Activated CD8-positive, alpha-beta memory T cell treated with anti-CD3 and anti-CD28 coated beads, Interleukin-2, amount 50 U/mL, for 4 hours (primary cell): ENCODE measurements at places on chromosomes 13 and 19.

DNA sequence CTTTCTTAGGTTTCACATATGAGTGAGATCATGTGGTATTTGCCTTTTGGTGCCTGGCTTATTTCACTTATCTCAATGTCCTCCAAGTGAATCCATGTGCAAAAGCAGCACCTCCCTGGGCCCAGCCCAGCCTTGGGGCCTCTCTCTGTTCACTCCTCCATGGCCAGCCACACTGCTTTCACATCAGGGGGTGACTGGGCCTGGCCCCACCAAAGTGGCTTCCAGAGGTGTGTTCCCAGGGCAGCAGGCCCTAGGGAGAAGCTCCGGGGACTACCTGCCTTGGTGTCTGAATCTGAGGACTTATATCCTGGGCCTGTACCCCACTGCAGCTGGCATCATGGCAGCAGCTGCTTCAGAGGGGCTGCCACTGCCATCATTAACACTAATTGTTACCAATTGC is 829.9 kb upstream of the SLITRK5 start:
- no peak for DNase-seq

DNA sequence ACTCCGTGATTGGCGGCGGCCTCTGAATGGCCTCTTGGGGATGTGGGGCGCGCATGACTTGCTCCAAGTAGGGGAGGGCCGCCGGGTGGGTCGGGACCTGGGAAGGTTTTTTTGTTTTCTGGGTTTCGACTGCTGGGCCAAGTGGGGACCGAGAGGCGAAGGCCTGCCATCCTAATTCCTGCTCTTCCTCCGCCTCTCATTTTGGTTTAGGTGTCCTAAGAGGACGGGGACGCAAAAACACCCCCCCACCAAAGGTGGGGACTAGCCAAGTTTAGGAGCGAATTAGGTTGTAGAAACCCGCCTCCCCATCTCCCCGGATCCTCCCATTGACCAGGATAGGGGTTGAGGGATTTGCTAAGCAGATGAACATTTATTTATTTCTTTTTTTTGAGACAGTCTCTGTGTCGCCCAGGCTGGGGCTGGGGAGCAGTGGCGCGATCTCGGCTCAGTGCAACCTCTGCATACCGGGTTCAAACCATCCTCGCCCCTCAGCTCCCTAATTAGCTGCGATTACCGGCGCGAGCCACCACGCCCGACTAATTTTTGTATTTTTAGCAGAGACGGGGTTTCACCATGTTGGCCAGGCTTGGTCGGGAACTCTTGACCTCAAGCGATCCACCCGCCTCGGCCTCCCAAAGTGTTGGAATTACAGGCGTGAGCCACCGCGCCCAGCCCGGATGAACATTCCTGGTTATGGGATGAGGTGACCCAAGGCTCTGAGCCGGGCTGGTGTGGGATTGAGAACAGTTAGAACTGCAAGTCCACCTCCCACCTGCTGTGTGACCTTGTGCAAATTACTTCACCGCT is 838 bp downstream of the PPP2R1A start:
- no peak for DNase-seq

GRCh38 chr19:54315956-54316355 is 3.0 kb upstream of the LILRA5 start:
- no peak for DNase-seq

- DNase-seq: no peak
Observed at GRCh38 chr13:64347664-64348063, 2882.5 kb downstream of the PCDH9 start.

- no peak for DNase-seq
Observed at GRCh38 chr13:110555601-110556223, 5.8 kb downstream of the RAB20 start.

DNA sequence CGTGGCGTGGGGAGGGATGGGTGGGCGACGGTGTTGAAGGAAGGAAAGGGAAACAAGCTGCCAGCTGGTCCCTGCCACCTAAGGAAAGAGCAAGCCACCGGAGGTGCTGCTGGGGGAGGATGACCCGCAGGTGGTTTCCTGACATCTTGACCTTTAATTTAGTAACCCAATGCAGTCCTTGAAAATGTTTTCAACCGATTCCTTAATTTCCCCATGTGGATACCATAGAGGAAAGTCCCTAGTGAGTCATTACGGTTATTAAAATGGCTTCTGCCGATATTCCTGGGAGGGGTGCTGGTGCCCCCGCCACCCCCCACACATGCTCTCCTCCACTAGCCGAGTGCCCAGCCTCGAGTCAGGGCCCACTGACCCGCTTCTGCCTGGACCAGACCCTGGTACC is 6.3 kb upstream of the ANKRD10 start:
- DNase-seq: no peak

DNA sequence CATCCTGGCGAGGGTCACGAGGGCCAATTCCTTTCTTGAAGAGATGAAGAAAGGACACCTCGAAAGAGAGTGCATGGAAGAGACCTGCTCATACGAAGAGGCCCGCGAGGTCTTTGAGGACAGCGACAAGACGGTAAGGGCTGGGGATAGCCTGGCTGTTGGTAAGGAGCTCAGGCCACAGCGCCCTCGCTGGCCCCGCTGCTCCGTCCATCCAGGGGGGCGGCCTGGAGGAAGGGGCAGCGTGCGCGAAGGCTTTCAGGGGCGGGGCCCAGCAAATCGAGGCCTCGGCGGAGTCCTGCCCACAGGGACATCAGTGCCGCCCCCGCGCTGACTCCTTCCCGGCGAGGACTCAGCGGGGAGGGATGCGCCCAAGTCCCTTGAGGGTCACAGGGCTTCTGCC is 6.9 kb downstream of the F10 start:
- no peak for DNase-seq

- DNase-seq: no peak
Observed at GRCh38 chr13:70191034-70191433, 82.8 kb upstream of the KLHL1 start.

- DNase-seq: no peak
Observed at GRCh38 chr19:16618248-16618647, 9.8 kb downstream of the MED26 start.

GRCh38 chr13:45518525-45519245 is 53.9 kb downstream of the COG3 start:
- DNase-seq: no peak

DNA sequence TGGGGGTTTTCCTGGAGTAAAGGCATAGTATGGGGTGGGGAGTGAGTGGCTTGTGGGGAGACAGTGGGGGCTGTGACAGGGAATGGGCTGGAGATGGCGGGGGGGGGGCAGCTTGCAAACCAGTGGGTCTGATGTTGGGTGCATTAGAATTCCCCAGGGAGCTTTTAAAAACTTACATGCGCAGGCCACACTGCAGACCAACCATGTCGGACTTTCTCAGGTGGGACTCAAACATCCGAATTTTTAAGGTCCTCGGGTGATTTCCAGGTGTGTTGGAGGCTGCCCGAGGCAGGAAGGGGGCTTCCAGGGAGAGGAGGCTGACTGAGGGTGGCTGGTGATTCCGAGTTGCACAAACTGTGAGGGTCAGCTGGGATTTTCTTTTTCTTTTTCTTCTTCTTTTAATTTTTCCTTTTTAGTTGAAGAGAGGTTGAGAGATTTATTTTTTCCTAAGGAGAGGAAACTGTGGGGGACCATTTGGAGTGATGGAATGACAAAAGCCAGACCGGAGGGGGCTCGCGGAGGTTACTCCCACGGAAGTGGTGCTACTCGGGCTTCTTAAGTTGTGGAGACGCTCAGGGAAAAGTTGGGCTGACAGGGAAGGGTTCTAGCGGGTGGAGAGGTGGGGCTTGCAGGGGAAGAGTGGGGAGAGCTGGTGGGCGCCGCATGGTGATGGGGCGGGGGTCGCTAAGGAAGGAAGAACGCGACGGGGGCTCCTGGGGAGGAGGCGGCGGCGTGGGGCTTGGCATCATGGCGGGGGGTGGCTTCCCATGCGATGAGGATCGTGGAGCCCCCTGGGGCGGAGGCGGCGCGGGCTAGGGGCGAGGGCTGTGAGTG is 997 bp upstream of the CACNG8 start:
- DNase-seq: no peak

GRCh38 chr19:1312767-1313694 is 27.4 kb downstream of the EFNA2 start:
- no peak for DNase-seq

DNA sequence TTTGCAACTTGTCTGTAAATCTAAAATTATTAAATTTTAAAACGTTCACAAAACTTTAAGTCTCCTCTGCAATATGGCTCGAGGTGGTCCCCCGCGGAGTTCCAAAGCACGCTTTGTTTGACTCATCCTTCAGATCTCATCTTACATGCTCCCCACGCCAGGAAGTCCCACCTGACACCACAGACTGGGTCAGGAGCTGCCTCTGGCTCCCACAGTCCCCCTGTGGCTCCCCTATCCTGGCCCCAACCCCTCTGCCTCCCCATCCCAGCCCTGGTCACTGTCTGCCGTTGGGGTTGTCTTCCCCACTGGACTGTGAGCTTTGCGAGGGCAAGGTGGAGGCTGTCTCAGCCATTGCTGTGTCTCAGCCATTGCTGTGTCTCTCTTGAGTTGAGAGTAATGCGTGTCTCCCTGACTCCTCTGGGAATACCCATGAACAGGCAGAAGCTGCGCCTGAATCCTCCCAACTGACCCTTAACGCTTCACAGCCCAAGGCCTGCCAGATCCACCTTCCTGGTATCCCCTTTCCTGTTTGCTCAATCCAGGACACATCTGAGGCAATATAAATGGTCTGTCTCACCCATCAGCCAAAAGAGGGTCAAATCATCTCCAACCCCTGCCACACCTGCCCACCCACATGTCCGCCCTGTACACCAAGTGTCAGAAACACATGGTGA is 15.9 kb downstream of the DYRK1B start:
- DNase-seq: no peak

DNA sequence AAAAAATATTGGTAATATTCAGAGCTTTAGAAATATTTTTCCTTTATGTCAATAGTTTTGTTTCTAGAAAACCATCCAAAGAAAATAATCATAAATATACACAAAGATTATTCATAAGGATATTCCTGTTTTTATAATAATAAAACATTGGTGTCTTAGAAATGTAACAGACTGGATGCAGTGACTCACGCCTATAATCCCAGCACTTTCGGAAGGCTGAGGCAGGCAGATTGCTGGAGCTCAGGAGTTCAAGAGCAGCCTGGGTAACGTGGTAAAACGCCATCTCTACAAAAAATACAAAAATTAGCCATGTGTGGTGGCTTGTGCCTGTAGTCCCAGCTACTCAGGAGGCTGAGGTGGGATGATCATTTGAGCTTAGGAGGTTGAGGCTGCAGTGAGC is 106.8 kb downstream of the DHRS12 start:
- DNase-seq: no peak

GRCh38 chr13:23411706-23412105 is 21.8 kb downstream of the SACS start:
- DNase-seq: no peak
